NCI-H1092 (cell line): ENCODE measurements at places on chromosomes 12 and 14.

GRCh38 chr12:85280165-85280983, at the start of gene ALX1:
Gene ALX1, plus strand, starts transcription at chr12:85280220. Its CDS starts 42 bp downstream, at chr12:85280262.
- peak; percentile 13 for DNase-seq

- no peak for DNase-seq
Measured at GRCh38 chr12:39902821-39903220, 203.1 kb downstream of the SLC2A13 start.

DNA sequence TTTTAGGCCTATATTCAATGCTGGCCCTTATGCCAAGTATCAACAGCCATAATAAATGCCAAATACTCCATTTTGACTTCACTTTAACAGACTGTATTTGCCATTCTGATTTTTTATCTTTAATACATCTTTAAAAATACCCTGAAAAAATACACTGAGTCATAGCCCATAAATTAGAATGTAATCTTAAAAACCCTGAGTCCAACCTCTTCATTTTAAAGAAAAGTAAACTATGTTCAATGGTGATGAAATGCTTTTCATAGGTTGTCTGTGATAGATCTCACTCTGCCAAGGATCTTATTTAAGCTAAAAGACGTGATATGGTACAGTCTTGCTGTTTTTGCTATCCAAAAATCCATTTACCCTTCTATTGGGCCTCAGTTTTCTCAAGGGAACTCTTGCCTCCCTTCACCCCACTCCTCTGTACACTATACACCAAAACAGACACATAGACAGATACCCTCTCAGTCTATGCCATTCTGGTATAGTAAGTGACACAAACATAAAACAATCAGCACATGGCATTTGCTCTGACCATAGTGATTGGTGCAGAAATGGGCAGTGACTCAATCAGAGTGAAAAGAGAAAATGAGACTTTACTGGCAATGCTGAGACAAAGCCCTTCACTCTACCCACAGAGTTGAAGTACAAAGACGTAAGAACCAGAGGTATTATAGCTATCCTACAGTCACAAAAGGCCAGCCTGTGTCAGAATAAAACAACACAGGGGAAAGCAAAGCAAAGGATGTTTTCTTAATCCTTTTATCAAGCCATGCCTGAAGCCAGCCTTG, 49.1 kb downstream of the BTG1 start:
- no peak for DNase-seq

DNA sequence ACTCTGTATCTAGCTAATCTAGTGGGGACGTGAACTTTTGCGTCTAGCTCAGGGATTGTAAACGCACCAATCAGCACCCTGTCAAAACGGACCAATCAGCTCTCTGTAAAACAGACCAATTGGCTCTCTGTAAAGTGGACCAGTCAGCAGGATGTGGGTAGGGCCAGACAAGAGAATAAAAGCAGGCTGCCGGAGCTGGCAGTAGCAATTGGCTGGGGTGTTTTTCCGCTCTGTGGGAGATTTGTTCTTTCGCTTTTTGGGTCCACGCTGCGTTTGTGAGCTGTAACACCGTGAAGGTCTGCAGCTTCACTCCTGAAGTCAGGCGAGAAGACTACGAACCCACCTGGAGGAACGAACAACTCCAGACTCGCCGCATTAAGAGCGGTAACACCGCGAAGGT, 76.5 kb downstream of the SPRING1 start:
- no peak for DNase-seq

GRCh38 chr14:49315570-49315969, 270.6 kb downstream of the RPS29 start:
- DNase-seq: no peak

- no peak for DNase-seq
Measured at GRCh38 chr12:3099146-3099545, 22.0 kb downstream of the TSPAN9 start.

DNA sequence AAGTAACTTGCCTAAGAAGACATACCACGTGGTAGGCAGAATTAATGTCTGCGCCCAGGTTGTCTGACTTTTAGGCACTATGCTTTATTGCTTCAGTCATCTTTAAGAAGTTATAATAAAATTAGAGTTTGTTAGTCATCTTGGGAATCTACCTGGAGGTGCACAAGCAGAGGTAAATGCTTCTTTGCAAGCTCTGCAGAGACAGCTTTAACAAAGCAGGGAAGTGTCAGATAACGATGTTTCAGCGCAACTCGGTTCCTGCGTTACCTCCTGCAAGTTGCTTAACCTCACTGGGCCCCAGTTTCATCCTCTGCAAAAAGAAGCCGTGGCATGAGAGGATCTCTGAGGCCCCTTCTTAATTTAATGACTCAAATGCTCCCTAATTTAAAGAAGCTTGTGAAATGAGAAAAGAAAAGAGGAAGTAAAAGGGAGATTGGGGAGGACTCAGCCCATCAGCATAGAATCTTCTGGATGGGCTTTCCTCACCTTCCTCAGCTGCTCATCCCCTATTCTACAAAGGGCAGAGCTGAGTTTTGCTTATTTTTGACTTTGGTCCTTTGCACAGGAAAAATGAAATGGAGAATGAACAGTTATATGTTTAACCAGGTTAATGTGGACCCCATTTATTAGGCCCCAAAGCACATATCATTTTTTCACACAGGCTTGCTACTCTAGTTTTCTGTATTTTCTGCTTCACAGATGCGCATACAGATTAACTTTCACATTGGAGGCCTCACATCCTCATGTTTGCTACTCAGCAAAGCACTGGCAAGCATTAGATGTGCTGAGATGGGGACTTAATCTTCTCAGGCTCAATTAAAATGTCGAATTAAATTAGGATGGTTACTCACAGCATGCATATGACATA, 5.1 kb downstream of the ARHGDIB start:
- DNase-seq: no peak

DNA sequence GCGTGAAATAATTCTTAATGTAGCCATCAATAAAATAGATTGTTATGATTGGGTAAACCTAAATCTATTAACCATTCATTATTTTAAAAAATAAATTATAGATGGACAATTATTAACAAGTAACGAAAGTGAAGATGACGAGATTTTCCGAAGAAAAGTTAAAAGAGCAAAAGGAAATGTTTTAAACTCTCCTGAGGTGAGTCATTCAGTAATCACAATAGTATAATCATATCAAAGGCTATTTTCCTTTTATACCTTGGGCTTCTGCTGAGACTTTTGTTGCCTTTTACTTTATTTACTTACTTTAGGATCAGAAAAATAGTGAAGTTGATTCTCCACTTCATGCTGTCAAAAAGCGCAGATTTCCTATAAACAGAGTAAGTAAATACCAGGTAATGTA, 45.6 kb downstream of the FANCM start:
- no peak for DNase-seq

DNA sequence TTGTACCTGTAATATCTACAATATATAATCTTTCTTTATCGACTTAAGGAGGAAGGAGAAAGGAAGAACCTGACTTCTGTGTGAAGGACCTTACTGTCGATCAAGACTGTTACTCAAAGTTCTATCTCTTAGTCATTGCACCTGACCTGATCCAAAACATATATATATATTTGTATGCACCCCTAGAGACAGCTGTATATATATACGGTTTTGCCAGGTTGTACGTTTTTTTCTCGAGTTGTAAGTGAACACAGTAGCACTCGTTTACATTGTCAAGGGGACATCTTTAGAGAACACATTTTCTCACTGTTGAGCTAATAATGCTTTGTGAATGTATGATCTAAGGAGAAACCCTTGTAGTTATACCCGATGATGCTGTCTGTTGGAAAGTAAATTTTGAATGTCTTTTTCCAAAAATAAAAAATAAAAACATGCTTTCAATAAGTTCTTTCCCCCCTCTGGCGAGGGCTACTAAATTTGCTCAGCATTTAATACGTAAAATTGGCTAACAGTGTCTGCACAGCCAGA, 536 bp upstream of the SLC35E3 start:
- no peak for DNase-seq

DNA sequence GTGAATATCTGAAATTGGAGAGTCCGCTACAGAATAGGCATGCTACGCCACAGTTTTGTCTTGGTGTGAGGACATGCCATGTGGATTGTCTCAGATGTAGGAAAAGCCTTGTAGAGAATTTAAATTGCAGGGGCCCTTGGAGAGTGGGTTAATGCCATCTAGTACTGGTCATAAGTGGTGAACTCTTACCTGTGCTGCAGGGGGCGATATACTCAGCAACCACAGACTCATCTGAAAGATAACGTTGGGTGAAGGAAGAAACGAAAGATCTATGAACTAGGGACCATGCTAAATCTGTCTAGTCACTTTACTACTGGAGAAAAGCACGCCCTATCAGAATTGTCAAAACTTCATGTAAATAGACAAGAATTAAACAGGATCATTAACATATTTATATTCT, 33.7 kb upstream of the A2M start:
- DNase-seq: no peak

GRCh38 chr12:66548338-66549049, 130.4 kb downstream of the GRIP1 start:
- no peak for DNase-seq

DNA sequence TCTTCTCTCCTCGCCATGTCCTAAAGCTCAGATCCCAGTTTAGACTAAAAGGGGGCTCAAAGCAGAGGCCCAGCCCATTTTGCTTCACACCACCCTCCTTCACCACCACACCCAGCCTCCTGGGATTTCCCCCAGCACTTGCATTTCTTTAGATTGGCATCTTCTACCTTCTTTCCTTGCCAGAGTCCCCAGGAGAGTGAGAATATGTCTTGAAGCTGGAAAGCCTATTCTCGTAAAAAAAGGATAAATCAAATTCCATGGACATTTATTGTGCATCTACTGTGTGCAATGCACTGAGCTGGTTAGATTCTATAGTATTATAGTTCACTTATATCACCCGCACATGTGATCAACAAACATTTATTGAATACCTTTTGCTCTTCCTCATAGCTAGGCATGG, 10.2 kb downstream of the FBXW8 start:
- DNase-seq: no peak

DNA sequence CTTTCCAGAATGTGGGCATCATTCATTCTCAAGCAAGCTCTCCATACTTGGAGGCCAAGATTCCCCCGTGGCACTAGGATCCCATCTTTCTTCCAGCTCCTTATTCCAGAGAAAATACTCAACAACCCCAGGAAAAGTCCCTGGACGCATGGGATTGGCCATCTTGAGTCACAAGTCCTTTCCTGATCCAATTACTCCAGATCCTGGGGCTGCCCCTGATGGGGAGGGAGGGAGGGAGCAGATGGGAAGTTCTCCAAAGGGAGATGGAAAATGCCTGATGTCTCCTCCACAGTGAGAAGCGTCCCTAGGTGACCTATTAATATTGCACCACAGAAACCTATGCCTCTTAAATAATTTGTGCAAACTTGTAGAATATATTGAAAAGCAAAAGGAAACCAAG, 12.4 kb upstream of the KCNK13 start:
- no peak for DNase-seq

- DNase-seq: no peak
Measured at GRCh38 chr12:131473741-131474709, 236.9 kb upstream of the SFSWAP start.

GRCh38 chr12:72889791-72890190, 617.6 kb downstream of the TRHDE start:
- DNase-seq: no peak

DNA sequence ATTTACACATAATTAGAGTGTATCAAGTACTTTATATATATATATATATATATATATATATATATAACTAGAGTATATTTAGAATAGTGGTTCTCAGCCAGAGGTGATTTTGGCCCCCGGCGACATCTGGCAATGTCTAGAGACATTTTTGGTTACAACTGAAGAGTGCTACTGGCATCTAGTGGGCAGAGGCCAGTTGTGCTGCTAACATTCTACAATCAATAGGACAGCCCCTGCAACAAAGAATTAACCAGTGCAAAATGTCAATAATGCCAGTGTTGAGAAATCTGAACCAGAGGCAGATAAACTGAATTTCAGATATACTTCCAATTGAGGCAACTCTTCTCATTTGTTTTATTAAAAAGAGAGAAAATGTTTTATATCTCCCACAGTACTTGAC, 8.9 kb downstream of the GTF2A1 start:
- no peak for DNase-seq

GRCh38 chr12:26452511-26452910, 257.1 kb downstream of the SSPN start:
- DNase-seq: no peak

- DNase-seq: no peak
Measured at GRCh38 chr12:96121271-96121711, 72.9 kb upstream of the ELK3 start.

DNA sequence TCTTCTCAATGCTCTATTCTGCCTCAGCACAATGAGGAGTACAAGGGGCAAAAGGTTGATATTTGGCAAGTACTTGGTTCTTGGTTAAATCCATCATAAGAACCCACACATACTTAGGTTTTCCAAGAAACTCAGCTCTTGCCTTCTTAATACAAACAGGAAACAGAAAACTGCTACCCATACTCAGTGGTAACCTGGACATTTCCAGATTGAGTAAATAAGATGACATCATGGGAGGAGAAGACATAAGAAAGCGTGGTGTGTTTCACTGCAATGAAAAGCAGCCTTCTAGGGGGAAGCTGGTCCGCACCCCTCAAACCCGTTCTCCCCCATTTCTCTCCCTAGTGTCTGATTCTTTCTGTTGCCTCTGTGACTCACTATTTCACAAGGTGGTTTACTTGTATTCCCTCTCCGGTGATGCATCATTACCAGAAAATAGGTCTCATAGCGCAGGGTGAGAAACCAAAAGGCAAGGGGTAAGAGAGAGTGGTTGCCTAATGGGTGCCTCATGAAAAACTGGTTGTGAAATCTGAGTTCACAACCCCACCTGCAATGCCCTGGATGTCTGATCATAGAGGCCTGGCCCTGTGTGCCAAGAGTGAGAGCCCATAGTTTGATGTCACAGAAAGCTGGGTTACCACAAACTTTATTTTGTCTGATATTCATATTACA, 326.5 kb upstream of the TBX3 start:
- no peak for DNase-seq

DNA sequence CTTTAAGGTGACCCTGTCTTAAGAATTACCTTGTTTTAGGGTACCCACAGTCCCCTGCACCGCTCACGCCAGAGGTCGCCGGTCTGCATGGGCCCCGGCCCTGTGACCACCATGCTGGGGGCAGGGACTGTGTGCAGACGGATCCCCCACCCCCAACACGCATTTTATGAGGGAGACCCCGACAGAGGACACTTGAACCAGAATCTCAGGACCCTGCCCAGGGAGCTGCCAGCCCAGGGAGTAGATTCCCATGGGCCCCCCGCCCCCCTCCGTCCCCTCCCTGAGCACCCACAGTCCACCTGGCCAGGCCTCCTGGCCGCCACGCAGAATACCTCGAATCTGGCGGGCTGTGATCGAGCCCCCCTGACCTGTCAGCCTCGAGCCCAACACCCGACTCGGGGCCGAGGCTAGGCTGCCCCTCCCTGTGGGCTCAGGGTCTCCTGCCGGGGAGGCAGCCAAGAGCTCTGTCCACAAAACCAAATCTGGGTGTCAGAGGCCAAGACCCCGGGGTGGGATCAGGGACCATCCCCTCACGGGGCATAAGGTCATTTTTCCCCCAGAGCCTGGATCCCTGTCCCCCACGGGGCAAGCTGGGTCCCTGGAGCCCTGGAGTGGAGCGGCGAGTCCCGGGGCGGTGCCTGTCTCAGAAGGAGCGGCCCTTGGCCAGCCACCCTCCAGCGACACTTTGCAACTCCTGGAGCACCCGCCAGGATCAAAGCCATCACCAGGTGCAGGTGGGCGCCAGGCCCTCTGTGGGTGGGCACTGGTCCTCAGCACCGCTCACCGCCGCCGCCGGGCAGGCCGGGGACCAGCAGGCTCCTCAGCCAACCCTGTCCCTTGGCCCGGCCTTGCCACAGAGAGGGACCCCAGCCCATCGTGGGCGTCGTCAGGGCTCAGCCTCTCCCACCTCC, 155.8 kb upstream of the PKP2 start:
- no peak for DNase-seq

- DNase-seq: no peak
Measured at GRCh38 chr12:102322254-102322653, 124.6 kb upstream of the PMCH start.

- no peak for DNase-seq
Measured at GRCh38 chr12:92546635-92547348, 156.0 kb upstream of the PLEKHG7 start.
